Neural crest cell (in vitro differentiated cells): ENCODE measurements at places on chromosomes 11 and 22.

DNA sequence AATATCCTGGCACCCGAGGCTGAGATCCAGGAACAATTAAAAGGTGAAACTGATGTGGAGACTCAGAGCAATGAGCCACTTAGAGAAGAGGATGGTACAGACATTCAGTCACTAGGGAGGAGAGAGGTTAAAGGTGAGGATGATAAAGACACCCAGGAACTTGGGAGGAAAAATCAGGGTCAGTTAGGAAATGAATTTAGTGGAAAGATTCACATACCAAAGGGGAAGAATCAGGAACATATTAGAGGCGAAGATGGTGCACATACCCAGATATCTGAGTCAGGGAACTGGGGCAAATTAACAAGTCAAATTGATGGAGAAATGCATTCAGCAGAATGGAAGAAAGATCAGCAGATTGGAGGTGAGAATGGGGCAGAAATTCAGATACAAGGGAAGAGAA, 4.1 kb upstream of the MEI1 start:
- DNase-seq: no peak

GRCh38 chr11:1747753-1748635, 2.4 kb downstream of the IFITM10 start:
- no peak for DNase-seq

- no peak for DNase-seq
Observed at GRCh38 chr11:98836156-98836555, 184.6 kb upstream of the CNTN5 start.

- no peak for DNase-seq
Observed at GRCh38 chr22:35719212-35719875, 1.7 kb downstream of the APOL5 start.

DNA sequence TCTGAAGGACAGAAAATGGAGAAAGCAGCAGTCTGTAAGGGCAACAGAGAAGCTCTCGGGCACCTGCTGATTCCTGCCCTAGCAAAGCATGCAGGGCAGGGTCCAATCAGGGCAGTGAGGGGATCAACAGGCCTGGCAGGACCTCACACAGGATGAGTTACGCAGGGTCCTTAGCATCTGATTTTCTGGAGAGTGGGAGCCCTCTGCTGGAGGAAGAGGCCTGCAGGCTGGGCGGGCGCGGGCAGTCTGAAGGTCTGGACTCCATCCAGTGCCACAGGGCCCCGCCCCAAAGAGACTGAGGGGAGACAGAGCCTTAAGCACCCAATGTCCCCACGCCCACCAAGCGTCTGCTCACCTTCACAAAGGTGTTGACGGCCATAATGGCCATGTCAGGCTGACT, 28.9 kb downstream of the AP1B1 start:
- peak; percentile 55 for DNase-seq

- DNase-seq: no peak
Observed at GRCh38 chr22:45564349-45565030, 61.8 kb downstream of the FBLN1 start.

- DNase-seq: no peak
Observed at GRCh38 chr22:21587803-21588611, 20.5 kb downstream of the UBE2L3 start.

DNA sequence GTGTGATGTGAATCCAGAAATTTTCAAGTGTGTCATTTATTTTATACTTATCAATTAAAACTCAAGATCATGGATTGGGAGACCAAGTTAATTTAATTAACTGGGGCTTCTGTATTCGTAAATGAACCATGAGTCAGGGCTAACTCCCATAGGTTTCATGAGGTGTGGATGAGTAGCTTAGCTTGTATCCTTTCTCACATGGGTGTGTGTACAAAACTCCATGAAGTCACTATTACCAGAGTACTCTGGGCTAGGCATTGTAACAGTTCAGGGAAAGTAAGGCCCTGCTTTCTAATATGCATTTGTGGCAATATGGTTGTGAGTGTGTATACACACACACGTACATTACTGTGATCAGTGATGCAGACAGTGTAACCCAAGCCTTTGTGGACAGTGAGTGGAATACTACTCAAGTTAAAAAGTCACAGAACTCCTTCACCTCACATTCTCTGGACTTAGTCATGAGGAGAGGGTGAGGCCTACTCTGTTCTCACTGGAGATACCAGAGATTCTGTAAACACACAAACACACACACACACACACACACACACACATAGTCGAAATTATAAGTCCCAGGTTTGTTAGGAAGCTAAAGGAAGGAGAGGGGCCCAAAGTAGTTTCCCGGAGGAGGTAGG, 3.5 kb downstream of the CNTF start:
- no peak for DNase-seq

DNA sequence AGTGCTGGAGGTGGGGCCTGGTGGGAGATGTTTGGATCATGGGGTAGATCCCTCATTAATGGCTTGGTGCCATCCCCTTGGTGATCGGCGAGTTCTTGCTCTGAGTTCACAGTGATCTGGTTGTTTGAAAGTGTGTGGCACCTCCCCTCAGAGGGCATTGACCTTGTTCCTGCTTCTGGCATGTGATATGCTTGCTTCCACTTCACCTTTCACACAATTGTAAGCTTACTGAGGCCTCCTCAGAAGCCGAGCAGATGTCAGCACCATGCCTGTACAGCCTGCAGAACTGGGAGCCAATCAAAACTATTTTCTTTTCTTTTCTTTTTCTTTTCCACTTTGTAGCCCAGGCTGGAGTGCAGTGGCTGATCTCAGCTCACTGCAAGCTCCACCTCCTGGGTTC, 11.0 kb upstream of the CATSPER1 start:
- no peak for DNase-seq

- DNase-seq: no peak
Observed at GRCh38 chr11:119673759-119674336, 55.2 kb downstream of the NECTIN1 start.

- no peak for DNase-seq
Observed at GRCh38 chr22:37557321-37558001, 2.8 kb upstream of the CDC42EP1 start.

- DNase-seq: no peak
Observed at GRCh38 chr11:131279654-131280384, 90.6 kb upstream of the NTM start.

- no peak for DNase-seq
Observed at GRCh38 chr11:126153972-126154371, 57.5 kb downstream of the RPUSD4 start.
